Ecto neural progenitor cell (in vitro differentiated cells): ENCODE measurements at places on chromosomes 16 and 17.

DNA sequence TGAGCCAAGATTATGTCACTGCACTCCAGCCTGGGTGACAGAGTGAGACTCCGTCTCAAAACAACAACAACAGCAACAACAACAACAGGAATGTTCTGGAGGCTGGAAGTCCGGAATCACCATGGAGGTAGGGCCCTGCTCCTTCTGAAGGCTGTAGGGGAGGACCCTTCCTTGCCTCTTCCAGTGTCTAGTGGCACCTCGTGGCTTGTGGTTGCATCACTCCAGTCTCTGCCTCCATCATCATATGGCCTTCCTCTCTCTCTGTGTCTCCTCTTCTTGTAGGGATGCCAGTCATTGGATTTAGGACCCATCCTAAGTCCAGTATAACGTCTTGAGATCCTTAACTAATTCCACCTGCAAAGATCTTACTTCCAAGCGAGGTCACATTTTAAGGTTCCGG lies 14.0 kb downstream of the NAGPA start:
- DNase-seq, result no peak

DNA sequence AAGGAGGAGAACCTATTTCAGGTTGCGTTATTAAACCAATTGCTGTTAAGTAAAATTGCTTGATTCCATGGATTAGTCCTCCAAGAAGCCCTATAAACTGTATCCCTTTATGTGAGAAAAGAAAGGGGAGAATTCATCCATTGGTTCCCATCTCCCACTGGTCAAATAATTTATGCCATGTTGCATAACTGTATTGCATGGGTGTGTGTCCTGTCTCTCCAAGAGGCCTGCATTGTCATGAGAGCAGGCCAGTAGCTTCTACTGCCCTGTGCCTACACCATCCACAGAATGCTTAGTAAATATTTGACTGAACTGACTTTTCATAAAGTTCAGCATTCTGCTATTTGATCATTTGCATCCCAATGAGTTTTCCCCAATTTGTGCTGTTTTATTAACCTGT lies 11.7 kb upstream of the TOB1 start:
- peak; percentile 16 for DNase-seq

DNA sequence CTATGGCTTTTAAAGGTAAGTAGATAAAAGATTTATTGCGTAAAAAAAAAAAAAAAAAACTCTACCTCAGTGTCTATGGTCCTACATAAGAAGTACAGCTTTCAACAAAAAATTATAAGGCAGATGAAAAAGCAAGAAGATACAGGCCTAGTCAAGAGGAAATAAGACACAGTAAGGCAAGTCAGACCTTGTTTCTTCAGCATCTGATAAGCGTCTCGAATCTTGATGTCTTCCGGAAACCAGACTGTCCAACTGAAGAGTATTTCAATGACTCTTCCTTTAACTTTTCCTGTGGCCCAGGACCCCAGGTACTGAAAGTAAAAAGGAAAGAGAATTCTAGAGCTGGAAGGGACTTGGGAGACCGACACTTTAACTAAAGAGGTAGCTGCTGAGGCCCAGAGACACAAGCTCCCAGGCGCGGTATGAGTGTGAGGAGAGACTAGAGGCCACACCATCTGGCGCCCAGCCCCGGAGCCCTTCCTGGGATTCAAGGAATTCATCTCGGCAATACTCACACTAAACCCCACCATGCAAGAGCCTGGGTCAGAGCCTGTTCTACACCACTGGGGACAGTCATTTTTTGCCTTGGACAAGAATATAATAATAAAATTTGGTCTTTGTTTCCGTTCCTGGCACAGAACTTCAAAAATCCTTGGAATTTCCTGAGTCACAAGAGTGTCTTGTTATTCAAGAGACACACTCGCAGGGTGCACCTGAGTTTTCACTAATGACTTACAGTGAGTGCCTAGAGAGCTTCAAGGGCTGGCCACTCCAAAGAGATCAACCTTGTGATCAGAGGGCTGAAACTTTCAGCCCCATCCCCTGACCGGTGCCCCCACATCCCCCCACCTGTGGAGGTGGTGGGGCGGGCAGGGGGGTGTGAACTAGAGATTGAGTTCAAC lies 18.6 kb downstream of the GGA2 start:
- DNase-seq, result no peak

- DNase-seq, result peak; percentile 96
Observed at GRCh38 chr16:30984669-30985400, at the start of gene HSD3B7. TSS of gene HSD3B7 (plus strand) at chr16:30985207. CDS start at chr16:30985659, 452 bp downstream.

DNA sequence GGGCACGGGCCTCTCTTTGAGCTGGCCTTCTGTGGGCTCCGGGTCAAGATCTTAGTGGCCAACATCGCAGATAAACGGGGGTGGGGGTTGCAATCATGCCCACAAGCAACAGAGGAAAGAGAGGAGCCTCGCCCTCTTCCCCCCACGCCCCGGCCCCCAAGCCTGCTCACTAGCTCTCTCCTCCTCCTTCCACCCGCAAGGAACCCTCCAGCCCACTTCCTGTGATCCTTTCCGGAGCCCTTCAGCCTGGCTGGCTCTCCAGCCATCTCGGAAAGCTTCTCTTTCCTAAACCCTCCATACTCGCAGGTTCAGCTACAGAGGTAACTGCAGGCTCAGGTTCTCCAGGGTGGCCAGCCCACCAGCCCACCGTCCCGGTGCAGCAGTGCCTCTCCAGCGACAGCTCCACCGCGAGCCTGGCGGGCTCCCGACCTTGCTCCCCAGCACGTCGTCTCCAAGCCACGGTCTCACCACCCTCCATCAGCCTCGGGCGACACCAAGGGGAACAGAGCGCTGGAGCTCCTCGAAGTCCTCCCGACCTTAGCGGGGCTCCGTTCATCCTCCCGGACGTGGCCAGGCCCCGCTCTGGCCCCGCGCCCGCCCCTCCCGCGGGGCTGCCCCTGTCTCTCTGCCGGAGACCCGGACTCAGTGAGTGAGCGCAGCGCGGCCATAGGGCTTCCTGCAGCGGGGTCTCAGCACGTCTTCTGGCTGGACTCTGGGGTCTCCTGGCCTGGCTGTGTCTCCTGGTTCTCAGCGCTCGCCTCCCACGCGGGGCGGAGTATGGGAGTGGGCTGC lies 12.9 kb upstream of the ODF4 start:
- peak; percentile 76 for DNase-seq

- DNase-seq, result no peak
Observed at GRCh38 chr17:72359811-72360210, 239.0 kb downstream of the SOX9 start.

GRCh38 chr16:57863434-57864160 lies 61.3 kb upstream of the KIFC3 start:
- DNase-seq, result no peak

DNA sequence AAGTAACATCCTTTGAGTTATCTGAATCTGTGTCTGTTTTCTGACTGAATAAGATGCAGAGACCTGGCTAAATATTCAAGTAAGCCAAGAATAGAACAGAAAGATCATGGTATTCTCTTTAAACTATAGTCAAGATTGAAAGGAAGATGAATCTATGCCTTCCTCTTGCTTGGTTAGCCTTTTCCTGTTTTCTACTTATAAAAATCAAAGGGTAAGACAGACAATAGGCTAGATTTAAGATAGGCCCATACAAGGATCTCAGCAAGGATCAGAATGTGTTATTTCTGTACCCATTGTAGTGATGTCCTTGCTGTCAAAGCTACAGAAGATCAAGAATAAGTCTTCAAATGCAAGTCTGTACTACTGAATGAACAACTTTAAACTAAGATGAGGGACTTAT lies 7.0 kb upstream of the CDR2 start:
- DNase-seq, result no peak

DNA sequence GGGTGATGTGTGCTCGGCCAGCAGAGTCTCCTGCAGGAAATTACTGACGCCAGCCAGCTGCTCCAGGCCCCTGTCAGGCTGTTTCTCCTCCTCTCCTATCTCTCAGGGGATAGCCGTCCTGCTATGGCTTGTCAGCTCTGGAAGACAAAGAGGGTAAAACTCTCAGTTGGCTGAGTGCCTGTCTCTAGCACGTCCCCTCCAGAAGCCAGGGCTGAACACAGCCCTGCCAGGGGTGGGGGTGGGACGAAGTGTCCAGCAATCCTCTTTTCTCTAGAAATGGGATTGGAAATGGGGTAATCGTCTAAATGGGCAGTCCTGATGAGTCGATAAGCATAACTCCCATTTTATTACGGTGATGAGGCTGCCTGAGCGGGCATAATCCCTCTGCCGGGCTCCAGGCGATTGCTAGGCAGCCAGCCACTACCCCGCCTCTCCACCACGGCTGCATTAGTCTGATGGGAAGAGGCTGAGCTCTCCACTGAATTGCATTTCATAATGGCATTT lies 89.1 kb upstream of the GNAO1 start:
- no peak for DNase-seq

DNA sequence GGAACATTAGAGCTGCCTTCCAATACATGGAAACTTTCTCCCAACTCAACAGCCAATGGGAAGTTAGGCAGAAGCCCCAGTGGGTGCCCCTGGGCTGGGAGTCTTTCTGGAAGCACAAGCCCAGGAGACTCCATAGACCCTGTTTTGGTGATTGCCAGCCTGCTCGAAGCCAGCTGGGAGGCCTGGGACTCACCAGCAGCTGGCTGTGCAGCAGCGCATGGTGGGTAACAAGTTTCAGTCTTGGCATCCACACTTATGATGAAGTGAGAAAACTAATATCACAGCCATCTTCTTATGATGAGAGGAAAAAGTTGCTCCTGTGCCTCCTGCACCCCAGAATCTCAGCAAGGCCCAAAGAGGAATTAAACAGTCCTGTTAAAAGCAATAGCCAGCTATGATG lies 522.5 kb upstream of the CDH5 start:
- no peak for DNase-seq

- no peak for DNase-seq
Observed at GRCh38 chr16:2706085-2706484, 13.9 kb downstream of the PRSS27 start.

DNA sequence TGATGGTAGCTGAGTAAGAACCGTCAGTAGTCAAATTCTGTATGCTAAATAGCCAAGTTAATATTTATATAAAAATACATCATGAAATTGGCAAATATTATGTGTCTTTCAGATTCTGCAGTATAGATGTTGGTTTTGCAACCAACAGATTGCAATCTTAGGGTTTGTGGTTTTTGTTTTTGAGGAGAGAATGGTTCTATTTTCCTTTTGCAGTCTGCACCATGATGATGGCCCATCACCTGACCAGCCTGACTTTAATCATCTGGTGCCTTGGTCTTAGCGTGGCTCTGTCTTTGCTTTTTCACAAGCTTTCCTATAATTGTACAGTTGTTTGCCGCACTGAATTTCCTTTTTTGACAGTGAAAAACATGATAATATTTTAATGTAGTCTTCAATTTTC lies 50.7 kb downstream of the NUP93 start:
- DNase-seq, result no peak

GRCh38 chr16:73058616-73059409 lies 10.9 kb upstream of the ZFHX3 start:
- DNase-seq, result peak; percentile 78

- no peak for DNase-seq
Observed at GRCh38 chr17:48597778-48598631, 4.4 kb upstream of the HOXB5 start.

DNA sequence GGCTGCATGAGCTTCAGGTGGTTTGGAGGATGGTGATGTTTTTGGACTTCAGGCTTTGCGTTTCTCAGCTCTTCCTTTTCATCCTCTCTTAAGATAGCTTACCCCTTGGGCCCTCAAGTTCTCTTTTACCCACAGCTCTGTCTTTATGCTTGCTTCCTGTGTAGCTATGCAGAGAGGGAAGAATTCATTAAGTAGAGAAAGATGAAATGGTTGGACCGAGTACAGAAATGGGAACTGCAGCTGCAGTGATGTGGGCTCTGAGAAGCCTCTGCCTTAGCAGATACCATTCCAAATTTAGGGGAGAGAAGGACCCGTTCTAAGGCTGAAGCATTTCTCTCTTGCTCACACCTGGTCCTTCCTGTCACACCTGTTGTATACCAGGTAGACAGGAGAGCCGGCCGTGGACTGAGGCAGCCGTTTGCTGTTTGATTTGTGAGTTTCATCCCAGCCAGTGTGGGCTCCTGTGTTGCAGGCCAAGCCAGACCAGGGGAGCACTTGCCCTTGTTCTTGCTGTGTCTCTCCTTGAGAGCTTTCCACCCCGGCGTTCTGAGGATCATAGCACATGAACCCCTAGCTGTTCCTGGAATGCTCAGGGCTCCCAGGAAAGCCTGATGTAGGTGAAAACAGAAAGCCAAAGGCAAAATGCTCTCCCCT lies 392.7 kb downstream of the CPPED1 start:
- no peak for DNase-seq

DNA sequence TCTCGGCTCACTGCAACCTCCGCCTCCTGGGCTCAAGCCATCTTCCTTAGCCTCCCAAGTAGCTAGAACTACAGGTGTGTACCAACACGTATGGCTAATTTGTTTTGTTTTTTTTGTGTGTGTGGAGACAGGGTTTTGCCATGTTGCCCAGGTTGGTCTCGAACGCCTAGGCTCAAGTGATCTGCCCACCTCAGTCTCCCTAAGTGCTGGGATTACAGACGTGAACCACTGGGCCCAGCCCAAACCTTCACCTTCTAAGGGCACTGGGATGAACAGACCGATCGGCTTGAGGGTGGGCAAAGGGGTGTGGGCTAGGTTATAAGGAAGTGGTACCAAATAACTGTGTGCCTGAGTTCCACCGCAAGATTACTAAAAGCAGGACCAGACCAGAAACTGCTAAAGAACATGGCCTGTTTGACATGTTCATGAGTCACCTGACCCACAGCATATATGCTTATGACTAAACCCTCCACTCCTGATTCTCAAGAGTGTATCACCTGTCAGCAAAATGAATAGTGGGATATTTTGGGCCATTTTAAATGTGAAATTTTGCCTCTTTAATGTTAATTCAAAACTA lies 8.1 kb downstream of the TMEM97 start:
- DNase-seq, result peak; percentile 25

GRCh38 chr17:35963663-35964062 lies 17.6 kb downstream of the CCL16 start:
- no peak for DNase-seq

DNA sequence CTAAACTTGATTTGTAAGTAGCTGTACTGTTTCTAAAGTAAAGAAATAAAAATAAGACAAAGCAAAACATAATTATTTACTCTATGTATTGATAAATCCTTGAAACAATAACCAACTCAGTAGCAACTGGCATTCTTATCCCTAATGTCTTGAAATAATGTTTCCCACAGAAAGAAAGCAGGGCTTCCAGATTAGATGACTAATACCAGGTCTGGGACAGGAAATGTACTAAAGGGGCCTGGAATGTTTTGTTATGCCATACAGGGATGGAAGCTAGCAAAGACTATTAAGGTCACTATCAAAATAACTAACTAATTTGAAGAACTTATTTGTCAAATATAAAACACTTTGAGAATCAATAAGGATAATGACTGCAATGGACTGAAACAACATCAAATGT lies 82.1 kb downstream of the CFDP1 start:
- no peak for DNase-seq

- DNase-seq, result peak; percentile 47
Observed at GRCh38 chr17:18218756-18219415, 6.5 kb upstream of the LLGL1 start.

- DNase-seq, result no peak
Observed at GRCh38 chr16:22360963-22361659, 13.3 kb downstream of the CDR2 start.

GRCh38 chr16:31072540-31073141 lies 1.4 kb downstream of the ZNF668 start:
- no peak for DNase-seq

GRCh38 chr16:22195695-22196558 lies 10.2 kb upstream of the EEF2K start:
- DNase-seq, result peak; percentile 98

GRCh38 chr17:8038954-8039610 lies at the start of gene ALOX15B:
TSS of gene ALOX15B (plus strand) at chr17:8039059. CDS start at chr17:8039156, 97 bp downstream.
- DNase-seq, result peak; percentile 58

- no peak for DNase-seq
Observed at GRCh38 chr17:69282002-69282401, 44.9 kb downstream of the ABCA5 start.

GRCh38 chr16:75116081-75116910 lies at the start of gene LDHD:
TSS of gene LDHD (minus strand) at chr16:75116780. CDS start at chr16:75116720, 60 bp downstream.
- DNase-seq, result peak; percentile 70
